ENCODE measurements at places on chromosomes 12 and 14.

DNA sequence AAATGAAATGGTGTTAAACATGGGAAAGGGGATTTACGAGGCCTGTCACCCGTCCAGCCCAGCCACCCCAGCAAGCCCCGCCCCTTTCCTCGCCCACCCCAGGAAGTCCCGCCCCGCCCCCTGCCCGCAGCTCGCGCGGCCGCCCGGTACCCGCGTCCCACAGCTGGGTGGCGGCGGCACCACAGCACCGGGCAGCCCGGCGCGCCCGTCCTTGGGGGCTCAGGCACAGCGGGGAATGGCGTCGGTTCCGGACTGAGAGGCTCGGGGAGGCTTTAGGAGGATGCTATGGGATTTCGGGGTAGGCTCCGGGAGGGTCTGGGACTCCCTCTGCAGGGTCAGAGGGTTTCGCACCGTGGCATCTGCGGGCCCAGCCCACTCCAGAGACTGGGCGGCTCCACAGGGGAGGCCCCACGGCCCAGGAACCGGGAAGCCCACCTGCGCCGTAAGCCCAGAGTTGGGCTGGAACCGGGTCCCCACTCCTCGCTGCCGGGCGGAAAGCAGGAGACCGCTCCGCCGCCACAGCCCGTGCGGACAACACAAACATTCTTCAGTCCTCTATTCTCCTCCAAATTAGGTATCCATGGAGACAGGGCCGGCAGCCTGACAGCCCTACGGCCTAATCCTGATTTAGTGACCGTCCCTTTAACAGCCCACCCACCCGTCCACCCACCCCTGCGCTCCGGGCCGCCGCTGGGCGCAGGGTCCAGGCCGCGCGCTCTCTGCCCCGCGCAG, 1.4 kb downstream of the FIGNL2 start:
- DNase-seq: no peak

GRCh38 chr12:109308534-109309380, at the start of gene FOXN4:
Gene FOXN4 (minus strand): TSS chr12:109309284. CDS start chr12:109308321, 963 bp downstream.
- DNase-seq: no peak

GRCh38 chr14:51006781-51007211, 62.5 kb upstream of the PYGL start:
- peak; percentile 72 for DNase-seq

DNA sequence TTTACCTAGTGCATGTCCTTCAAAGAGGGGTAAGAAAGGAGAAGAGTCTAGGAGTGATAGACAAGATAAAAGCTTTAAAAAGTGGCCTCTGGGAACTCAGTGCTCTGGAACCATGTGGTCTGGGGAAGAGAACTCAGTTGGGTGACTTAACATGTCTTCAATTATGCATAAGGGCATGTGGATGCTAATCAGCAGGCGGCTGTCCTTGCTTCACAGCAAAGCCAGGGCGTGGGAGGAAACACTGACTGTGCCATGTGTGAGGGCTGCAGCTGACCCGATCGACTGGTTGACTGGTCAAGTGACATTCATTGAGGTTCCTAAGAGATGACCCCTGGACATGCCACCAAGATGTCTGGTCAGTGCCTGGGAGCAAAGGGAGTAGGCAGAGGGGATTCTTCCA, 1053.8 kb downstream of the BCL11B start:
- no peak for DNase-seq

- DNase-seq: peak; percentile 35
Observed at GRCh38 chr14:73752297-73752992, 38.3 kb upstream of the PNMA1 start.

GRCh38 chr12:4771172-4771959, 51.2 kb downstream of the GALNT8 start:
- DNase-seq: no peak

- DNase-seq: no peak
Observed at GRCh38 chr12:89857652-89858274, 149.1 kb upstream of the ATP2B1 start.

GRCh38 chr14:44928793-44929192, 33.0 kb downstream of the KLHL28 start:
- DNase-seq: no peak

GRCh38 chr12:16072678-16073077, 161.5 kb downstream of the DERA start:
- no peak for DNase-seq

DNA sequence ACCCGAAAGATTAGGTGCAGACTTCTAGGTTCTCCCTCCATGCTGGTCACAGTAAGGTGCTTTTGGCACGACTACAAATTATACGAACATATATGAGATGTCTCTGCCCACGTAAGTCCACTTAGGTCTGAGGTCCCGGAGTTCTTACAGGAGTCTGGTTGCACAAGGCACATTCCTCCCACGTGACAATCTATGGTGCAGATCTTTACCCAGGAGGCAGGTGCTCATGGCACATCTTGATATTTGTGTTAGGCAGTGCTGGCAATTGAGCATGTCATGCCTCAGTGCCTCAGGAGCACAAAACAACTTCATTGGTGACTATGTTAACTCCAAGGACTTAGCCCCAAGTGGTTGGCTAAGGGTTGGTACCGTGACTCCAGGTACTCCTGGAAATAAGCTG, 92.0 kb upstream of the AMN1 start:
- no peak for DNase-seq

- DNase-seq: no peak
Observed at GRCh38 chr14:62099091-62099490, 336.9 kb downstream of the SNAPC1 start.

DNA sequence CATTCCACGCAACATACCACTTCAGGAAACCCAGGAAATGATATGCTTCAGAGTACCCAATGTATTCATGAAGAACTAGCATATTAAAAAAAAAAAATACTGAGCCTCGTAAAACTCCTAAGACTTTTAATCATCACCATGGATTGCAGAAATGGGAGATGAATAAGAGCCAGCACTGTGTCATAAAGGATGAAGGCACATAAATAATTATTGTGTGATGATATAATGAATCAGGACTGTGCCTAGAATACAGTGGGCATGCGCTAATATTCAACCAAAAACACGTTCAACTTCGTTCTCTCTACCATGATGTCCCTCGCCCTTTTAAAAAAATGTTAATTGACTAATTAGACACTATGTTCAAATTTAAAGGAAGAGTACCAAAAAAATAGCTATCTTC, 68.7 kb downstream of the CIT start:
- DNase-seq: no peak

DNA sequence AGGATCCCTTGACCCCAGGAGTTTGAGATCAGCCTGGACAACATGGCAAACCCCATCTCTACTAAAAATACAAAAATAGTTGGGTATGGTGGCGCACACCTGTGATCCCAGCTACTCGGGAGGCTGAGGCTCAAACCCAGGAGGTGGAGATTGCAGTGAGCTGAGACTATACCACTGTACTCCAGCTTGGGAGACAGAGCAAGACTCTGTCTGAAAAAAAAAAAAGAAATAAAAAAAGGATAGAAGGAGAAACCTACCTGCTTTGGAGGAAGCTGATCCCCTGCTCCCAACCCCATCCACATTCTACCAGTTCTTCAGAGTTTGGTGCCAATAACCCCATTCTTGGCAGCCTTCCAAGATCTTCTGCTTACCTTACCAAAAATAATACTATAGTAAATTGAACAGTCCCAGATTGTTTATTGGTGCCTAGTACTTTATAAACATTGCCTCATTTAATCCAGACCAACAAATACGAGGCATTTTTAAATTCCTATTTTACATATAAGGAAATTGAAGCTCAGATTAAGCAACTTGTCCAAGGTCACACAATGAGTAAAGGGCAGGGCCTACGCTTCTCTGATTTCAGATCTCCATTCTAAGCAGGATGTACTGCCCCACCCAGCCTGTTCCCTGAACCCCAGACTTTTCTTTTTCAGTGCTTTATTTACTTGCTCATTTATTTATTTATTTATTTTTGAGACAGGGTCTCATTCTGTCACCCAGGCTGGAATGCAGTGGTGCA, 33.2 kb upstream of the FAM222A start:
- DNase-seq: no peak

- no peak for DNase-seq
Observed at GRCh38 chr14:47606566-47606965, 68.8 kb downstream of the MDGA2 start.

DNA sequence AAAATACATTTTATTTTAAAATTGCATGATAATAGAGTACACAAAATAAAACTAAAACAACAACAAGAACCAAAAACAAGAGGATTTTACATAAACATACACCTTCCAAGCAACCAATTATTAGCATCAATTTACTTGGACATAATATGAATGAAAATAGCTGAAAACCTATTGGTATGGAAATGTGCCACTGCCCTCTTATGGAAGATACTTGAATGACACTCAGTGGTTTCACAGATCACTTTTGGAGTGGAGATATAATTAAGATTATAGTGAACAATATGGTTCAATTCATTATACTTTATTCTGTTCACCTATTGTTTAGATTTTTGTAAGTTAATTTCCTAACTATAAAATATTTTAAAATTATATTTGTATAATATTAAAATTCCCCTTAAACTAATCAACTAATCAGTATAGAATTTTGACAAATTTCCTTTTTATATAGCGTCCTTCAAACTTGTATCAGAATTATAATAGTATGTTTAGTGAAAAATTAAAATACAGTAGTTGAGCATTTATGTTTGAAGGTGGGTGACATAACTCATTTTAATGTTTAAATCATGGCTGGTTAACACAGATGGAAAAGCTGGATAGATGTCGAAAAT, 70.1 kb downstream of the SLC6A15 start:
- no peak for DNase-seq

DNA sequence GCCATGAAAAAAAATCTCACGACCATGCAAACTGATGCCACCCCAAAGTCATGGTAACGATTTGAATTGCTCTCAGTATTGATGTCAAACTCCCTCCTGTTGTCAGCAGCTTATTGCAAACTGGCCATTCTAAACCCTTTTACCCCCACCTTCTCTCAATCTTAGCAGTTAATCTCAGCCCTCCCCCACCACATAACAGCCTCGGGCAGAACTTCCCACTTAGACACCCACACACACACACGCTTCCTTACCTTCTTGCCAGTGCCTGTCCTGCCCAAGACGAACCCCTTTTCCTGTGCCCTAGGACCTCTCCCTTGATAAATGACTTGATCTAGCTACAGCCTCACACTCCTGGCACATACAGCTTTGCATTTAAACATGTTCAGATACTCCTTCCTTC, 56.6 kb downstream of the GPATCH2L start:
- DNase-seq: no peak

GRCh38 chr12:43325786-43326185, 226.2 kb downstream of the ADAMTS20 start:
- DNase-seq: no peak

DNA sequence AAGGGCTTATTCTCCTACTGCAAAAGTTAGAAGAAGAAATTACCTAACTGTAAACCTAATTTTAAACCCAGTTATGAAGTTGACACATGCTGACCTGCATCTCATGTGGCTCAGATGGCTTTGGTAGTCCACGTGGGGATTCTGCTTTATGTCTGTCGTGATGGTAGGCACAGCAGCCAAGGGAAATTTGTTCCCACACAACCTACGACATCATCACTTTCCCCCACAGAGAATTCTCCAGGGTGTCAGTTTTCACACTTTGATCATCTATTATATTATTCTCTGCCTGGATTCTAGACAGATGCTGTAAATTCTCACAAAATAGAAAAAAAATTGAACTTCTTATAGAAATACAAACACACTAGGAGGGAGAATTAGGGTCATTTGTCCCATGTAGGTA, 70.6 kb downstream of the PTHLH start:
- DNase-seq: no peak

GRCh38 chr12:96876966-96877365, 30.1 kb upstream of the NEDD1 start:
- DNase-seq: no peak

GRCh38 chr12:106247674-106248311, at the start of gene CKAP4:
Gene CKAP4 (minus strand): TSS chr12:106248020. CDS start chr12:106247851, 169 bp downstream.
- no peak for DNase-seq

DNA sequence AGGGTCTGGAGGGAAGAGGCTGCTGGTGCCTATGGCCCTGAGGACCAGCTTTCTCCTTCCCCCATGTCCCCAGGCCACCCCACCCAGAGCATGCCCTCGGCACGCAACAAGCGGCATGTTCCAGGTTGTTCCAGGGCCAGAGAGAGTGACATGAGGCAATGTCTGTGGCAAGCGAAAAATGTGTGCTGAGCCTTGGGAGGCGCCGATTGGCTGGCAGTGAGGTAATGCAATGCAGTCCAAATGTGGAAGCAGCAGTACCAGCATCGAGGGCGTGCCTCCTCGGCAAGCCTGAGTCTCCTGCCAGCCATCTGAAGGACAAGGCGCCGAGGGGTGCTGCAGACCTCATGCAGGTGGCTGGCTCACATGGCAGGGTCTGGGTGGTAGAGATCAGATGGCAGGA, 423.8 kb downstream of the NRXN3 start:
- no peak for DNase-seq

GRCh38 chr12:88952562-88952942, 372.3 kb upstream of the KITLG start:
- no peak for DNase-seq

- DNase-seq: no peak
Observed at GRCh38 chr14:28482251-28483040, 284.1 kb upstream of the FOXG1 start.

DNA sequence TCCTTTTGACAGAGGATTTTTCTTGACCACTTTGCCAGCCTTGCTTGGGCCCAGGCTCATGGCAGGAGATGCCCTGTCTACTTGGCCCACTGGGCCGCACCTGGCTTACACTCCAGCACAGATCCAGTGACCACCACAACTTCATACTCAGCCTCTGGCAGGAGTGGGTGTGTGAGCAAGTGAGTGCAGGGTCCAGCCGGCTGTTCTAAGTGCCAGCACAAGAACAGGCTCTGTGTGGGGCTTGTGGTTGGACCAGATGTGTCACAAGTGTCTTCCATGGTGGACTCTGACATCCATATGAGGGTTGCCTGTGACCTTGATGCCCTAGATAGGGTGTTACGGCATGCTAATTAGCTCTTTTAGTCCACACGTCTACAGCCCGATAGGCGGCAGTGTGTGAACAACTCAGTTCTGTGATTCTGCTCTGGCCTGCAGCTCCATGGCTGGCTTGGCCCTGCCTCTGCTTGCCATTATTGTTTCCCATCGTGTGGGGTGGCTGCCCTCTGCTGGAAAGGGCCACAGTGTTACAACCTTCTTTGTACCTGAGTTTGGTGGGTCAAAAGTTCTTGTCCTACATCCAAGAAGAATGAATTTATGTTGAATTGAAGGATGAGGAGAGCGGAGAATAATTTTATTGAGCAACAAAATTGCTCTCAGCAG, 1089.1 kb downstream of the SLC6A15 start:
- DNase-seq: no peak

Measured in nucleus accumbens (tissue), 56 donors.